ENCODE measurements at places on chromosomes 7 and 10. TPM values are rescaled to one million over a fixed set of nuclear protein-coding genes. Genes with fewer than 3 reads are reported as not detected.

Gene LOXL4
- 0.21 TPM for total RNA-seq

Gene CNPY1
- total RNA-seq: not detected

Gene ZNF107
- total RNA-seq: 14.7 TPM

Gene LIPM
- total RNA-seq: not detected

Gene PON1
- total RNA-seq: 0.26 TPM
